ENCODE measurements at places on chromosomes 7 and 10.

- peak; percentile 92 for DNase-seq
Observed at GRCh38 chr7:151057989-151058780, 488 bp upstream of the CDK5 start.

DNA sequence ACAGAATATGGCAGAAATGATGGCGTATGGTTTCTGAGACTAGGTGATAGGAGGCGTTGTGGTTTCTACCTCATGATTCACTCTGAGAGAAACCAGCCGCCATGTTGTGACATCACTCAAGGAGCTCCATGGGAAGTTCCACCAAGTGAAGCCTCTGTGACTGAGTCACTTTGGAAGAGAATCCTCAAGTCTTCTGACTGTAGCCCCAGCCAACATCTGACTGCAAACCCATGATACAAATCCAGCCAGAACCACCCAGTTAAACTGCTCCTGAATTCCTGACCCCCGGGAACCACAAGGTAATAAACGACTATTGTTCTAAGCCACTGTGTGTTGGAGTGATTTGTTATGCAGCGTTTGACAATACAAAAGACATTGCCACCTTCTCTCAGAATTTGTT is 91.1 kb upstream of the CARD11 start:
- DNase-seq, result no peak

- DNase-seq, result no peak
Observed at GRCh38 chr10:82037076-82037475, 162.1 kb downstream of the NRG3 start.

DNA sequence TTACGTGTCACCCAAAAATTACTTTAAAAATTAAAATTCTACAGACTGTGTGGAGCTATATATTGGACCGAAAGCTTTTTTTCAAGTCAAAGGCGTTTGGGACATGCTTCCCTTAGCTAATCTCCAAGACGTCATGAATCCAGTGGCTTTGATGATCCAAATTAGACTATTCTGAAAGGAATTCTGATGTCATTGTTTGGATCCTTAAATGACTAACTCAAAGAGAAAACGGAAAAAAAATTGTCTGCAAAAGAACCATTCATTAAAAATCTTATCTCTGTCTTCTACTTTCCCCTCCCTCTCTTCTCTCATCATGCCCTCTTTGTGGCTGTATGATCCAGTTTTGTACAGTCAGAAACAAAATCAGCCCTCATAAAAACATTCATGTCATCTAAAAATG is 161.8 kb downstream of the ETV1 start:
- no peak for DNase-seq

- DNase-seq, result no peak
Observed at GRCh38 chr10:97101166-97101940, 84.4 kb downstream of the SLIT1 start.

GRCh38 chr10:99676426-99676825 is 17.1 kb downstream of the ENTPD7 start:
- DNase-seq, result no peak

- no peak for DNase-seq
Observed at GRCh38 chr10:14784459-14785055, 9.9 kb upstream of the FAM107B start.

GRCh38 chr7:138338361-138338760 is 121.7 kb upstream of the TRIM24 start:
- no peak for DNase-seq

DNA sequence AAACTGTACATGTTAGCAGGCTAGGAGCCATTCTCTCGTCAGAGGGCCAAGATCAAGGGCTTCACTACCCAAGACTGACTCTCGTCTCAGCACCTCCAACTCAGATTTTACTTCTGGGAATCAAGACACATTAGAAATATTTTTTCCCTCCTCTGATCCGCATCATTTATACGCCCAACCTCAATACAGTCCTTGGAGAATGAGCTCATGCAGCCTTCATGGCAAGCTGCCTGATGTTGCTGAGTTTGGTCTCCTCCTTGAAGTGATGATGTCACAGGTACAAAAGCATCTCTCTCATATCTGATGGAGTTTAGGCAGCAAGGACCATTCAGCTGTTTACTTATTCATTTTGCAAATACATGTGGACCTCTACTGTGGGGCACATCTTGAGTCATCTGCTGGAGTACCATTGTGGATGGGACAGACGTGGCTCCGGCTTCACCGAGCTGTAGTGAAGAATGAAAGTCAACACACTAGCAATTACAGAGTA is 114.0 kb downstream of the BMPER start:
- DNase-seq, result no peak

GRCh38 chr10:51137756-51138529 is 63.7 kb downstream of the PRKG1 start:
- no peak for DNase-seq

DNA sequence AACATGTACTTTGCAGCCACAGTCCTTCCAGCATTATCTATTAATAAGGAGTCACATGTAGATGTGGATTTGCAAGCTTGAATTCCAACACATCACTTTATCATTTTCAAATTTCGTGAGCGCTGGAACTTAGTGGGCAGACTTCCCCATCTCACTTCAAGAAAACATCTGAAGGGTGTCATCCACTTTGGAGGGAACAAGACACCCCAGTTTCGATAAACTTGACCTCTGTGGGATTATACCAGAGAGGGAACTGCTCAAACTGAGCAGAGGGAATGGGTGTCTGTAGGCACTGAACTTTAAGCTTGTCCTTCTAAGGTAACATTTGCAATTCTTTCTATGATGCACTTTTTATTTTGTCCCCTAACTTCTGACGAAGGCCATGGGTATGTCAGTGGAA is 27.5 kb downstream of the ADRB1 start:
- no peak for DNase-seq

- no peak for DNase-seq
Observed at GRCh38 chr7:105637755-105638154, 56.5 kb upstream of the EFCAB10 start.

DNA sequence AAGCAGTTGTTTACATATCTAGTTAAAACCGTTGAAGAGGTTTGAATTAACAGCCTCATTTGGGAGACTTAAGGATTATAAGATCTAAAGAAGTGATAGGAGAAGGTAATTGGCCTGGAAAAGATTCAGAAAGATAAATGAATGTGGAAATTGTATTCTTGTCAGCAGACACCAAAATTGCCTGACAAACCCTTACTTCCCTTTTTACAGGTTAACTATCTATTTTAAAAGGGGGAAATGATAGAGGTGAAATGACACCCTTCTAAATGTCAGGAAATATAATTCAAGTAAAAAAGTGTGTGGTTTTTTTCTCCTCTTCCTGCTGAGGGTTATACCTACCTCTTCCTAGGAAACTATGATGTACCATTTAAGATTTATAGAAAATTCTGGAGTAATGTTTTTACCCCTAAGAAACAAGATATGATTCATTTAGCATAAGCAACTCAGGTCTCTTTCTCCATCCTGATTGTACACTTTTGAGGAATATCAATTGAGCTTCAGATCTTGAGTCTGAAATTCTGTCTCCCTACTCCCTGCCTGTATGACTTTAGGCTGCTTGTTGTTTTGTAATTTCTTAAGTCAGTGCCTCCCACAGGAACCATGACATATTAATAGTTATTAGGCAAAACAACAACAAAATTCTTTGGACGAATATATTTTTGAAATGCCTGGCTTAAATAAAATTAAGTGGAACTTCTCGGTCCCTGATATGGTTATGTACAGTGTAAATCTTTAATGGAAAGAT is 250.4 kb downstream of the RNLS start:
- DNase-seq, result no peak

DNA sequence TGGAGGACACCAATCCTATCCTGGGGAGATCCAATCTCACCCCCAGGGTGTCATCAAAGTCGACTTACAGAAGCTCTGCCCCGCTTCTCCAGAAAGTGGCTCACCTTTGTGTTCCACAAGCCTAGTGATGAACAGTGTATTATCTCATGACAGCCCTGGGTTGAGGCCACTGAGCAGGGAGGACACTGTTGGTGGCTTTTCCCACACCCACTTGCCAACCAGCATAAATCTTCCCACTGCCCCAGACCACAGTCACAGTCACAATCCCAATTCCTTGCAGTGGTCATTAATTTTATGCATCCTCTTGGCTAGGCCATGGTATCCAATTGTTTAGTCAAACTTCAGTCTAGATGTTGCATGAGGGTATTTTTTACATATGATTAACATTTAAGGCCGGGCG is 18.4 kb downstream of the TNS3 start:
- no peak for DNase-seq

DNA sequence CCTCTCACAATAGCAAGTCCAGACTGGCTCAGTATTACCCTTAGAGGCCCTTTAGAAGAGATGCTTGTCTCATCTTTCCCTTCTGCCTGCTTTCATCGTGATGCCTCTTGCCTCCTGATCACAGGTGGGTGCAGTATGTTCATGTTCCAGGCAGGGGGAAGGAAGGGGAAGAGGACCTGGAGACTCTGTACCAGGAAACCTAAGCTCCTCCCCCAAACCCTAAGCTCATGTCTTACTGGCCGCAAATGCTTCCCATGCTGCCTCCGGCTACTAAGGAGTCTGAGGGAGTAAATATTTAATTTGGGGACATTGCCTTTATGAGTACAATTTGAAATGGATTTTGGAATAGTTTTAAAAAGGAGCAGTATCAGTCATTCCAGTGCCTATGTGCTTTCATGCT is 192.6 kb downstream of the CDCA7L start:
- DNase-seq, result no peak

DNA sequence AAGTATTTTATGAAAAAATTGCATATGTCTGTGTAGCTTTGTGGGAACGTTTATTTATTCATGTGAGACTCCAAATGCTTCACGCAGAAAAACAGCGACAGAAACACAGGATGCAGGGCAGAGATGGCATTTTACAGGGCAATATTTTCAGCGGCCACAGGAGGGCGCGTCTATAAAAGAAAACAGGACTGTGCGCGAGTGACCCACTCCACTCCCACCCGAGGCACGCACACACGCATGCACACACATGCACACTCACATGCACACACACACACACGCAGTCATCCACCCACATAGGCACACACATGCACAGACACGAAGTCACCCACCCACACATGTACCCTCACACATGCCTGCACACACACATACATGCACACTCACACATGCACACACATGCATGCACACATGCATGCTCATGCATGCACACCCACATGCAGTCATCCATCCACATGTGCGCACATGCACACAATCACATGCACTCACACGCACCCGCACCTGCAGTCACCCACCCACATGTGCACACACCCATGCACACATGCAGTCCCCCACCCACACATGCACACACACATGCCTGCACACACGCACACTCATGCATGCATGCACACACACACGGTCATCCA is 96.3 kb downstream of the DNAJB6 start:
- peak; percentile 23 for DNase-seq

- DNase-seq, result no peak
Observed at GRCh38 chr7:134949171-134949570, 37.1 kb upstream of the AGBL3 start.

DNA sequence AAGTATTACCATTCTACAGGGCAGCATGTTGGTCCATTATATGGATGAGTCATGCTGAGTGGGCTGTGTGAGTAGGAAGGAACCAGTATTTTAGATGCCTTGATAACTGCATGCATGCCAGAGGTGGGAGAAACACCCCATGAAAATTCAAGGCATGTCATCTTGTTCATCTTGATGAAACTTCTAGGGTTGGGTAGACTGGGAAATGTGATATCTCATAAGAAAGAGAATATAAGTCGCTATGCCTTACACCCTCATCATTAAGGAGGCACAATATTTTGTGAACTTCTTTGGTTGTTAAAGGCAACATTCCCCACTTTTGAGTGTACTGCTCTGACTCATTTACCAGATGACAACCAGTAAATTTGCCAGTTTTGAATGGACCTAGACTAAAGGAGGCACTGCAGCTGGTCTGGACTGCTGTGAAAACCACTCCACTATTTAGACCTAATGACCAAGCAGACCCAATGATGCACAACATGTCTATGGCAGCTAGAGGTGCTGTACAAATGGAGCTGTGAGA is 48.0 kb downstream of the ZNF365 start:
- no peak for DNase-seq

- DNase-seq, result no peak
Observed at GRCh38 chr7:100431286-100431735, 1.7 kb downstream of the MEPCE start.

GRCh38 chr7:107036535-107036934 is 8.0 kb upstream of the PRKAR2B start:
- no peak for DNase-seq

DNA sequence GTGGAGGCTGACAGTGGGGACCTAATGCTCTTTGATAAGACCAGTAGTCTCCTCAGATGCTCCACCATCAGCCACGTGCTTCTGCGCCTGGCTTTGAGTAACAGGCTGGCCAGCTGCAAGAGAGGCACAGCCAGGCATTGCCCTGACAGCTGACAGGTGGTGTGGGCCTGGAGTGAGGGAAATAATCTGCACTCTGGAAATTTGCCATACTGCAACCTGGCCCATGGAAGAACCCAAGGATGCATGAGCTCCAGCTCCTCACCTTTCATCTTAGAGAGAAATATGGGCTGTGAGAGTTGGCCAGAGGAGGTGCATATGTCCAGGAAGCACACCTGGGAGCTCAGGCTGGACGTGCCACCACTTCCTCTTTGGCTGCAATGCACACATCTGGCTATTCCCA is 118.9 kb downstream of the PLXDC2 start:
- DNase-seq, result no peak

DNA sequence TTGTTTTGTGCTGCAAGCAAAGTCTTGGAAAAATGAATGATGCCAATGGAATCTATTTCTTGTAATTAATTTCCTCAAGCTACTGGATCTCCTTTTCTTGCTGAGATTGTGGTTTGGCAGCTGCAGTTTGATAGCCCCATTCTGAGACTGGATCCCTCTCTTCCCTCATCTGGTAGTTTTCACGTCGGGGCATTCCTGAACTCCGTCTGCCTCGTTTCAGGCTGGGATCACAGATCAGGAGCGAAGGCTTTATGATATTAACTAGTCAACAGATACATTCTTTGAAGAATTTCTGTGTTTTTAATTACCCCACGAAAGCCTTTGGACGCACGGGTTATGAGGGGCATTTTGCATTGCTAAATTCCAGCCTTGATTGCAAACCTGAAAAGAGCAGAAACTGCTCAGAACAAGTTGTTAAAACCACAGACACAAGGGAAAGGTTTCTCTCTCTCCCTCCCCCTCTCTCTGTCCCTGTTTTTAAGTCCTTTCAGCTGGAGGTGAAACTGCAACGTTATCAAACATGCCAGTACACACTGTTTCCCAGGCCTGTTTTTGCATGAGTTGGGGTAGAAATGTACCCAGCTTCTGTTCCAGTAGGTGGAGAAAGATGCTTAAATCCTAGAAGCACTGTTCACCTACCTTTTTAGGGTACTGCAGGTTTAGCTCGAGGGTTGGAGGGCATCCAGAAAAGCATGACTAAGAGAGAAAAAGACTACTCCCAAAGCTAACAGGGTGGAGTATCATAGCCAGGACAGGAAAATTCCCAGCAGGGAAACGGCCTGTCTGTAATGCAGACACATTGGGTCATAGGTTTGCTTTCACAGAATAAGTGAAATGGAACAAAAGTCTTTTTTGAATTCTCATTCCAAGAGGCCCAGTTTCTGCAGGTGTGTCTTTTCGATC is 124.3 kb downstream of the CUX1 start:
- no peak for DNase-seq

- no peak for DNase-seq
Observed at GRCh38 chr10:118304521-118304920, 37.6 kb downstream of the FAM204A start.

DNA sequence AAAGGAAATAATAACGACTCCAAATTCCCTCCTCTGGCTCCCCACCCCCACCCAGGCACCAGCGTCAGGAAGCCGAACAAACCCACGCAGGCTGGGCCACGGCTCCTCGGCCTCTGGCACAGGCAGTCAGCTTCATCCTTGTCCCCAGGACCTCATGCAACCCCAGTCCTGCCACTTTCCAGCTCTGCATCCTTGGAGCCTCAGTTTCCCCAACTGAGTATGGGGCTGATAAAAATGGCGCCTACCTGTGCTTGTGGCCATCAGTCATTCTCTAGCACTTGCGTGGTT is 137.1 kb downstream of the RGS10 start:
- no peak for DNase-seq
